ENCODE measurements at places on chromosomes 2 and 18.

GRCh38 chr18:48544116-48544515 is 5.3 kb downstream of the CTIF start:
- no peak for DNase-seq

- DNase-seq, result no peak
Measured at GRCh38 chr2:228681426-228681825, 499.9 kb upstream of the SPHKAP start.

DNA sequence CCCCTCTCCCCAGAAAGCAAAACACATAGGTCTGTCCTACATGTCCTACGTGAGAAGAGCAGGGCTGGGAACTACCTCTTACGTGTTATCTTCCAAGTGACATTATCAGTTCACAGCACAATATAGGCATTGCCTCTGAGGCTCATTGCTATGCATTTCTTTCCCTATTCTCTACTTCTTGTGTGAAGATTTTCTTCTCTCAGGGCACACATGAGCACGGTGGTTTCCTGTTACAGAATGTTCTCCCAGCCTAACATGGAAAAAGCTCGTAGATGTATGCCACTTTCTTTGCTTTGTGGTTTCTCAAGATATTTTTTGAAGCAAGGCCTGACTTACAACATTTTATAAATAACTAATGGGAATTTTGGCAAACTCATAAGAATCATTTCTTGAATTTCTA is 19.4 kb upstream of the DSC3 start:
- no peak for DNase-seq

DNA sequence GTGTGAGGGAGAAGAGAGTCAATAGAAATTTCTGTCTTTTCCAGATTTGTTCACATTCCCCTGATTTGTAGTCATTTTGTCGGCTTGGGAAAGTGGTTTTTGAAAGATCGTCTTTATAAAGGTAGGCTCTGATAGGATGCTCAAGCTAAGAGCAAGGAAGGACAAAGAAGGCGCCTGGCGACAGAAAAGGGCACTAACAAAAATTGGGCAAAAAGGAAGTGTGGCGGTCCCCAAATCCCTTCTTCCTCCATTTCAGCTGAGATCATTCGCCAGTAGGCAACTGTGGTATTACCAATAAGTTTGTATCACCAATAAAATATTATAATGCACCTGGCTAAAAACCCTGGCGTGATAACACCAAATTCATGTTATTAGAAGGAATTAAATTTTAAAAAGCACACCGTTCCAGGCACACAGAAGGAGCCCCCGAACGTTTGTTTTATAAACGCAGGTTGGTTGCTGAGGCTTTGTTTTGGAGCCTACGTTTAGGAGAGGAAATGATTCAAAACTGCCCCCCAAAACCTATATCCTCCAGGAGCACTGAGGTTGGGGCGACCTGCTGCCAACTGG is 756 bp upstream of the PTPN4 start:
- no peak for DNase-seq

GRCh38 chr2:39640107-39640506 is 25.6 kb upstream of the TMEM178A start:
- no peak for DNase-seq

DNA sequence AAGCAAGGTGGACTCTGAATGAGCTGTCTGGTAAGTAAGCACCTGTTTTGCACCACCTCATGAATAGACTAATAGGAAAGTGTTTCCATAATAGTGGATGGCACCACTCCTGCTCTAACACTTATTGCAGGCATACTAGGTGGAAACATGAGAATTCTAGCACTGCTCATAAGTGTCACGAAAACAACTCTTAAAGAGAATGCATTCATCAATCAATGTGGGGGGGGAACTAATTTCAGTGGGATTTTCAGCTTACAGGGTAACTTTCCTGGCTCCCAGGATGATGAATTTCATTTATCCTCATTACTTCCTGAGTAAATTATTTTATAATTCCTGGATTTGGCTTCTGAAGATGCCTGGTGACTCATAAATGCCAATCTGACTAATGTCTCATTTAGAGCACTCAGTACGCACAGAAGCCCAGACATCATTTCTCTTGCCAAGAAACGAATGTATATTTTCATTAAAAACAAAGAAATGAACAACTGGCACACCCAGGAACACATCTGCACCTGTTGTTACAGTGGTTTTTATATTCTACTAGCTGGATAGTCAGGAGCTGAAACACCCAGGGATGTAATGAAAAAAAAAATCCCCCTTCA is 129.6 kb downstream of the PID1 start:
- no peak for DNase-seq

Measured in inflammatory macrophage (primary cell).